ENCODE measurements at places on chromosomes 3 and 15. TPM values are rescaled to one million over a fixed set of nuclear protein-coding genes. Genes with fewer than 3 reads are reported as not detected.

Gene PCLAF
- total RNA-seq, result 94.2 TPM

DNA sequence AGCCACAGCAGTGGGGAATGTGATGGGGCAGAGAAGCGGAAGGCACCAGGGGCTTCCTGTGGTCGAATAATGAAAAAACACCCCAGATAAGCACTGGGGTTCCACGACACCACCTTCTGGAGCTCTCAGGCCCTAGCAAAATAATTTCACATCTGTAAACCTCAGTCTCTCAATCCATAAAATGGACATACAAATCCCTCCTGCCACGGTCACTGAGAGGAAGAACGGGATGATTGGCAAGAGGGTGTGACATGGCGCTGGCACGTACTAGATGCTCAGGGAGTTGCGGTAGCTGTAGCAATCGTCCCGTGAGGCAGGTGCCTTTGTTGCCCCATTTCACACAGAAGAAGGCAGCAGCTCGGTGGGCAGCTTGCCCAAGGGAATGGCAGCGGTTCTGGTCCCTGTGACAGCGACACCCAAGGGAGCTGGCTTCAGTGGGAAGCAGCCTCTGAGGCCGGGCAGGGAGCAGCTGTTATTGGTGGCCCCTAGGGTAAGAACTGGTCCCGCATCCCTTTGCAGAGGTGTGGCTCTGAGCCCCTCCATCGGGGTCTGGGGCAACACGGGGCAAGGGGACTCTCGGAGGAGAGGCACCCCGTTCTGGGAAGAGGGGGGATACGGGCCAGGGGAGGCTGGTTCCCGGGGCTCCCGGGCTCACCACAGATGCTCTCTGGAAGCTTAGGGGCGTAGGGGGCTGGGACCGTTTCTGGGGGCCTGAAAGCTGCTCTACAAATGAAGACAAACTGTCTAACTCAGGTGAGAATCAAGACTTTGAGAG, 114.0 kb upstream of the ALDH1A3 start:
- peaks cover 3% of the 10 kb centered on the region for H3K27me3 ChIP-seq
- no peaks in the 10 kb centered on the region for H3K4me1 ChIP-seq
- no peak overlapping the region for H3K27ac ChIP-seq
- no peak for DNase-seq
- H3K36me3 ChIP-seq, result no peaks in the 10 kb centered on the region

DNA sequence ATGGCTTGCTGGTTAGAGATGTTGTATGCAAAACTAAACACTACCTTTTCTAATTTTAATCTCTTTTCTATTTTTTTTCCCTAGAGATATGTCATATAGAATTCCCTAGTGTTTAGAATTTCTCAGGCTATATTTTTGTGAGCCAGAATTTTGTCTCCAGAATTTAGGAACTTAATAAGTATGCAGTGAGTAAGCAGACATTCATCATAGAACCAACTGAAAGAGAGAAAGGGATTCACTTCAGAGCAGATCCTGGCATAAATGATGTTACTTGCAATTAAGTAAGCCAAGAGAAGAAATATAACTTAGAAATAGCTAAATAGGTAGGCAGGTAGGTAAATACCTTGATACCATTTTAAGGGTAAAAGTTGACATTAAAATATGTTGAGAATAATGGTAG, 288.9 kb downstream of the ZNF385D start:
- H3K36me3 ChIP-seq, result no peaks in the 10 kb centered on the region
- H3K27ac ChIP-seq, result no peak overlapping the region
- no peaks in the 10 kb centered on the region for H3K4me1 ChIP-seq
- H3K4me3 ChIP-seq, result no peak overlapping the region

- no peaks in the 10 kb centered on the region for H3K4me1 ChIP-seq
- H3K4me3 ChIP-seq, result no peak overlapping the region
- no peaks in the 10 kb centered on the region for H3K27me3 ChIP-seq
- peaks cover 46% of the 10 kb centered on the region for H3K36me3 ChIP-seq
- no peak overlapping the region for H3K27ac ChIP-seq
- no peak for DNase-seq
These were observed 201.1 kb upstream of the LRRFIP2 start for GRCh38 chr3:37375184-37376127.

GRCh38 chr15:64089543-64090280, 3.9 kb downstream of the CIAO2A start:
- H3K4me1 ChIP-seq, result peaks cover 20% of the 10 kb centered on the region
- no peaks in the 10 kb centered on the region for H3K27me3 ChIP-seq
- H3K4me3 ChIP-seq, result no peak overlapping the region

- no peaks in the 10 kb centered on the region for H3K36me3 ChIP-seq
- no peak overlapping the region for H3K27ac ChIP-seq
- no peak for DNase-seq
- H3K27me3 ChIP-seq, result no peaks in the 10 kb centered on the region
These were observed 144.2 kb upstream of the SNTN start for GRCh38 chr3:63508305-63508704.

DNA sequence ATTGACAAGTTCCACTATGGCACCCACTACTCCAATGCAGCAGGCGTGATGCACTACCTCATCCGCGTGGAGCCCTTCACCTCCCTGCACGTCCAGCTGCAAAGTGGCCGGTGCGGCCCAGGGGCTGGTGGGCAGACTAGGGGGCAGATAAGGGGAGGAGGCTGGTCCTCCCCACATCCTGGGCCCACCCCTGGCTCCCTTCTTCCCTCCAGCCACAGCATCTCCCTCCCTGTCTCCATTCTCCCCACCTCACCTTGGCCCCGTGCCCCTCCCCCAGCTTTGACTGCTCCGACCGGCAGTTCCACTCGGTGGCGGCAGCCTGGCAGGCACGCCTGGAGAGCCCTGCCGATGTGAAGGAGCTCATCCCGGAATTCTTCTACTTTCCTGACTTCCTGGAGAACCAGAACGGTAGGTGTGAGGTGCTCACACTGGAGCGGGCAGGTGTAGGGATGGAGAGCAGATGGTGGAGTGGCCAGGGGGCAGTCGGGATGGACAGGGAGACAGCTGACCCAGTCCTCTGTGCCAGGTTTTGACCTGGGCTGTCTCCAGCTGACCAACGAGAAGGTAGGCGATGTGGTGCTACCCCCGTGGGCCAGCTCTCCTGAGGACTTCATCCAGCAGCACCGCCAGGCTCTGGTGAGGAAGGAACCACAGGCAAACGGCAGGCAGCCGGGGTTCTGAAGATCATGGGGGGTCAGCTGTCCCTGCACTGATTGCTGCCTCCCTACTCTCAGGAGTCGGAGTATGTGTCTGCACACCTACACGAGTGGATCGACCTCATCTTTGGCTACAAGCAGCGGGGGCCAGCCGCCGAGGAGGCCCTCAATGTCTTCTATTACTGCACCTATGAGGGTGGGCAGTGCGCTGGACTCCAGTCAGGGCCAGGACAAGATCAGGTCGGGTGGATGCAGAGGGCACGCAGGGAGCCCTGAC, 26.0 kb downstream of the NBEAL2 start:
- H3K36me3 ChIP-seq, result peaks cover 9% of the 10 kb centered on the region
- H3K4me1 ChIP-seq, result peaks cover 6% of the 10 kb centered on the region
- no peaks in the 10 kb centered on the region for H3K27me3 ChIP-seq
- no peak overlapping the region for H3K27ac ChIP-seq

GRCh38 chr15:52788099-52788986, 1.8 kb downstream of the ONECUT1 start:
- no peaks in the 10 kb centered on the region for H3K36me3 ChIP-seq
- peaks cover 87% of the 10 kb centered on the region for H3K27me3 ChIP-seq

GRCh38 chr3:27253391-27253790, 115.8 kb downstream of the NEK10 start:
- no peak overlapping the region for H3K27ac ChIP-seq
- peaks cover 7% of the 10 kb centered on the region for H3K27me3 ChIP-seq
- no peaks in the 10 kb centered on the region for H3K36me3 ChIP-seq
- no peaks in the 10 kb centered on the region for H3K4me1 ChIP-seq
- no peak overlapping the region for H3K4me3 ChIP-seq

DNA sequence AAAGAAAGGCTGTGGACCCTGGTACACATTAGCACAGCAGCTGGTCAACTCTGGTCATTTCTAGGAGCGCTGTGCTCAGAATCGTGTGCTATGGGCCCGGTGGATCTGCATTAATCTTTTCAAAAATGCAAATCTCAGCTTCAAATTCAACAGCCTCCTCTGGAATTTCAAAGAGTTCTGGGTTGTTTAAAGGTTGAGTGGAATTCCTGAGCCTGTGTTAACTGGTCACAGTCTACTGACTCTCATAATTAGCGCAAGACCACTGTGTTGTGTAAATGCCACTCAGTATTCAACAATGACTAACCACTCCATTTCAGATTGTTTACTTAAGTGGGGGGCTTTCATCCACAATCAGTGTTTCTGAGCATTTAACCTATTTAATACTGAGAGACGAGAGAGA, 2.7 kb upstream of the ARNT2 start:
- peaks cover 55% of the 10 kb centered on the region for H3K27me3 ChIP-seq
- no peak for DNase-seq
- H3K27ac ChIP-seq, result no peak overlapping the region
- no peak overlapping the region for H3K4me3 ChIP-seq
- no peaks in the 10 kb centered on the region for H3K36me3 ChIP-seq

DNA sequence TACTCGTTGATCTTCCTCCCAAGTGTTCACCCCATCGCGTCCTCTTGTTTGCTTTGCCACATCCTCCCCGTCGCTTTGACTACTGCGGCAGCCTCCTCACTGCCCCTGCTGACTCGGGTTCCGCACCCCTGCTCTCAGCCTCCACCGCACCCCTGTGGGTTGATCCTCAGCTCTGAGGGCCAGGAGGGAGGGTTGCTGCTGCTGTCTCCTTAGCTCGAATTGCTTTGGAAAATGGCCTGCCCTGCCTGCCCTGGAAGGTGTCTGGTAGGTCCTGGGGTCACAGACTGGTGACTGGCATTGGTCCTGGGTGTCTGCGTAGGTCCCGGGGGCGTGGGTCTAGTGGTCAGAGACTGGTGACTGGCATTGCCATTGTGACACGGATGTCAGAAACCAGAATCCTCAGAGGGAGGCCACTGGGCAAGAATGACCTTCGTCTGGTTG, 9.4 kb downstream of the MUC4 start:
- H3K4me3 ChIP-seq, result peak overlapping the region; percentile 73
- H3K36me3 ChIP-seq, result peaks cover 25% of the 10 kb centered on the region
- peaks cover 50% of the 10 kb centered on the region for H3K4me1 ChIP-seq
- DNase-seq, result peak; percentile 49

All from activated naive CD8-positive, alpha-beta T cell treated with anti-CD3 and anti-CD28 coated beads, Interleukin-2, amount 10 ng/mL, durations not matched to agents 7 days and 5 days (primary cell).